Suppressor macrophage treated with lipopolysaccharide for 1 hour (primary cell): ENCODE measurements at places on chromosomes 1 and 21.

DNA sequence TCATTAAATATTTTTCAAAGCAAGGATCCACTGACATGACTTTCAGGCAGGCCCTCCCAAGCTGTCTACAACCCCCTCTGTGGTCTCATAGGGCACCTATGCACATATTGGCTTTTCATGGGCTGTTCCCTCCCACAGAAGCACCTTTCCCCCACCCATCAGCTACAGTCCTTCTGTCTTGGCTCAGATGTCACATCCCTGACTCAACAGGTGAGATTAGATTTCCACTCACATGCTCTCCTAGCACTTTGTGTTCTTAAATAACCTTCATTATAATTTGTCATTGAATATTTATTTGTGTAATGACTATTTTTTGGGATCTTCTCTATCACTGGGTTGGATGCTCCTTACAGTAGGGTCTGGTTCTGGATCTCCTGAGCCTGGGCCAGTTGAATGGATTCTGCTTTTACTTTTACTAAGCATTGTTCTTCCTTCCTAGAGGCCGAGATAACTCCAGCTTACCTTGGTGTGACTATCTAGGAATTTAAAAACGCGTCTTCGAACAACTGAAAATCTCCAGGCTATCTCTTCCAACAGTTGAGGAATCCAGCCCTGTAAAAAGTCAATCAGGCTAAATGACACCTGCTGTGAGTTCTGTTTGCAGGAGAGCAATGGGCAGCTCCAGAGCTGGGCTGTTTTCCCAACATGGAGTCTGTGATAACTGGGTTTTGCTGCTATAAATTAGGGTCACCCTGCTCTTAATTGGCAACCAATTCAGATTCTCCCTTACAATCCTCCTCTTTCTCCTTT lies 16.2 kb downstream of the ROR1 start:
- DNase-seq = no peak

GRCh38 chr1:30881319-30882181 lies 27.0 kb downstream of the SDC3 start:
- no peak for DNase-seq

DNA sequence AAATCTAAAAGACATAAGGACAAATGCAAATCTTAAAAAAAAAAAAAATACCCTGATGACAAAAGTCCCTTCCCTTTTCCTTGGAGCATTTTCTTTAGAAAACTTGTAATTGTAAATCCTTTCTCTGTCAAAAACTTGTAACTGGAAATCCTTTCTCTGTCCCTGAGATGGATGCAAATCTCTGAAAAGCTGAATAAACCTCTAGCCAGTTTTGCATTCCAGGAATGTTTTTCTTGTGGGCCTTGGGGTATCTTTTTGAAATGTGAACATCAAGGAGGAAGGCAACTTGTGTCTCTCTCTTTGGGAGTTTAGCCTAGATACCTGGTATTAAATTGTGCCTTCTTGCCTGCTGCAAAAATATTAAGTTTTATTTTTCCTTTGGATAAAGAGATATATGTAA lies 305.3 kb downstream of the KCNT2 start:
- no peak for DNase-seq

DNA sequence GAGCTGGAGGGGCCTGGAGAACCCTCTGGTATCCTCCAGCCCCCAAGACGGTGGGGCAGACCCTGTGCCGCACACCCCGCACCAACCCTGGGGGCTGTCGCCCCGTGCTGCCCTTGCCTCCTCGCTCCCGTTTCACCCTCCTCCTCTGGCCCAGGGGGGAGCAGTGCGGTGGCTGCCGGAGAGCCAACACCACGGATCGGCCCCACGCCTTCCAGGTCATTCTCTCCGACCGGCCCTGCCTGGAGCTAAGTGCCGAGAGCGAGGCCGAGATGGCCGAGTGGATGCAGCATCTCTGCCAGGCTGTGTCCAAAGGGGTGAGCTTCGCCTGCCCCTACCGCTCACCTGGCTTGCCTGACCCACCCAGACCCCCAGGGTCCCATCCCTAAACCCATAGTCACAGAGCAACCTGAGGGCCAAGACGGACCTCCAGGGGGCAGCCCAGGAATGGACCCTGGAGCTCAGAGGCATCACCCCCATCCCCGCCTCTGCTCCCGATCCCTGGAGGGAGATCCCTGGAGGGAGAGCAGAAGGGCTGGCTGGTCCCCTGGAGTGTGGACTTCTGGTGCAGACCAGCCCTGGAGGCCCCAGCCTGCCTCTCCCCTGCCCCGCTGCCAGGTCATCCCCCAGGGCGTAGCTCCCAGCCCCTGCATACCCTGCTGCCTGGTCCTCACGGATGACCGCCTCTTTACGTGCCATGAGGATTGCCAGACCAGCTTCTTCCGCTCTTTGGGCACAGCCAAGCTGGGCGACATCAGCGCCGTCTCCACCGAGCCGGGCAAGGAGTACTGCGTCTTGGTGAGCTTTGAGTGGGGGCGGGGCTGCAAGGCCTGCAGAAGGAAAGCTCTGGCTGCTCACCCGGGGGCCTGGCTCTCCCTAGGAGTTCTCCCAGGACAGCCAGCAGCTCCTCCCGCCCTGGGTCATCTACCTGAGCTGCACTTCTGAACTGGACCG lies 4.0 kb upstream of the SLC25A34 start:
- DNase-seq = no peak

- peak; percentile 96 for DNase-seq
Observed at GRCh38 chr1:180252638-180253536, 22.8 kb downstream of the LHX4 start.
